ENCODE measurements at places on chromosomes 1 and 21. TPM values are rescaled to one million over a fixed set of nuclear protein-coding genes. Genes with fewer than 3 reads are reported as not detected.

- H3K4me1 ChIP-seq = no peaks in the 10 kb centered on the region
- no peak overlapping the region for H3K4me3 ChIP-seq
- peak; percentile 64 for DNase-seq
- H3K36me3 ChIP-seq = no peaks in the 10 kb centered on the region
- no peaks in the 10 kb centered on the region for H3K27me3 ChIP-seq
- no peak overlapping the region for H3K27ac ChIP-seq
Observed at GRCh38 chr21:14115646-14116045, 95.1 kb downstream of the LIPI start.

GRCh38 chr1:221809091-221810029 lies 67.5 kb upstream of the DUSP10 start:
- no peaks in the 10 kb centered on the region for H3K27me3 ChIP-seq
- DNase-seq = no peak
- no peak overlapping the region for H3K4me3 ChIP-seq
- H3K4me1 ChIP-seq = no peaks in the 10 kb centered on the region

- H3K4me1 ChIP-seq = no peaks in the 10 kb centered on the region
- no peaks in the 10 kb centered on the region for H3K27me3 ChIP-seq
- H3K4me3 ChIP-seq = no peak overlapping the region
- no peak overlapping the region for H3K27ac ChIP-seq
- H3K36me3 ChIP-seq = no peaks in the 10 kb centered on the region
- no peak for DNase-seq
Observed at GRCh38 chr1:112079446-112079845, 90.0 kb upstream of the KCND3 start.

DNA sequence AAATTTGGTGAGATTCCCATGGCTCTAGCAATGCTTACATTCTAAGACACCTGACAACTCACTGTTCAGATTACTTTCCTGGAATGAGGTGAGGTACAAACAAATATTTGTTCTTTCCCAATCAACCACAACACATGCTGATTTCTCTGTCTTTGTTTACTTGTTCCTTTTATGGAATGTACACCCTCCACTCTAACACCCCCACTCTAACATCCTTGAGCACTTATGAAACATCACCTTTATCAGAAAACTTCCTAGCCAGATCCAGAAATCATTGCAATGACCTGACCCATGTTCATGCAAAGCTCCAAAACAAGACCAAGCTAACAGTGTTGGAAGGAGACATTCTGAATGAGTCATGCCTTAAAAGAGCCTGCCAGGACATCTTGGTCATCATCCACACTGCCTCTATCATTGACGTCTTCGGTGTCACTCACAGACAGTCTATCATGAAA lies 35.5 kb downstream of the HSD3B1 start:
- H3K4me3 ChIP-seq = no peak overlapping the region
- H3K27me3 ChIP-seq = no peaks in the 10 kb centered on the region
- DNase-seq = no peak
- no peak overlapping the region for H3K27ac ChIP-seq

The NR1I3 gene
- not detected for total RNA-seq

The ASPM gene
- 0.13 TPM for total RNA-seq

GRCh38 chr1:104905322-104905721 lies 1155.6 kb downstream of the AMY1C start:
- H3K27ac ChIP-seq = no peak overlapping the region
- no peaks in the 10 kb centered on the region for H3K4me1 ChIP-seq
- DNase-seq = no peak
- H3K36me3 ChIP-seq = no peaks in the 10 kb centered on the region
- H3K4me3 ChIP-seq = no peak overlapping the region
- no peaks in the 10 kb centered on the region for H3K27me3 ChIP-seq

The WDTC1 gene
- total RNA-seq = 39.9 TPM

The LCE1B gene
- total RNA-seq = not detected

The MCOLN3 gene
- 0.69 TPM for total RNA-seq

The RGS5 gene
- total RNA-seq = 455 TPM

DNA sequence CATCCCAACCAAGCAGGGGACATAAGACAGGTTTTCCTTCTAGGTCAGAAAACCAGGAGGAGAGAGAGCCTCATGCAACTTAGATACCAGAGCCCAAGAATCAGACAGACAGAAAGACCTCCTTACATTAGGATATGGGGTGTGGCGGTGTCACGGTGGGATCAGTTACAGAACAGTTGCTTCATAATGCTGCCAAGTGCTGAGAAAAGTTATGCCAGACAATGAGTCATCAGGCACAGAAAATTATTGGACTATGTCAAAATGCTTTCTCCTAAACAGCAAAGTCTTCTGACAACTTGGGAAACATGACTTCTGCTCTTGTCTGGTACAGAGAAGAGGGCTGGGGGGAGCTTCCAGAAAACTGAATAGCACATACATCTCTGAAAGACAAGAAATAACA lies 1120.2 kb upstream of the TMPRSS15 start:
- no peaks in the 10 kb centered on the region for H3K36me3 ChIP-seq
- H3K4me1 ChIP-seq = no peaks in the 10 kb centered on the region
- no peaks in the 10 kb centered on the region for H3K27me3 ChIP-seq
- DNase-seq = no peak
- no peak overlapping the region for H3K27ac ChIP-seq
